Astrocyte (in vitro differentiated cells and primary cell): ENCODE measurements at places on chromosomes 13 and 19. TPM values are rescaled to one million over a fixed set of nuclear protein-coding genes. Genes with fewer than 3 reads are reported as not detected.

DNA sequence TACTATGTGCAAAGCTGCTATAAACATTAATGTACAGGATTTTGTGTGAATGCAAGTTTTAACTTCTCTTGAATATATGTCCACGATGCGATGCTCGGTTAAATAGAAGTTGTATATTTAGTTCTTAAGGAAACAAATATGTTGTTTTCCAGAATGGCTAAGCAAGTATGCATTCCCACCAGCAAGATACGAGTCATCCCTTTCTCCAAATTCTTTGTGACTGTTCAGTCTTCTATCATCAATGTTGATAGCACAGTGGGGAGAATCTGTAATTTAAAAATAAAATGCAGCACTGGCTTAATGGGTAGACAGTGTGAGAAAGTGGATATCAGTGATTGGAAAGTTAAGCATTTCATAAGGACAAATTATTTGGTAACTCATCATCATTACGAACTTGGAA, 1340.8 kb downstream of the PCDH9 start:
- no peak overlapping the region for H3K4me3 ChIP-seq
- no peak for DNase-seq
- no peaks in the 10 kb centered on the region for H3K4me1 ChIP-seq
- no peaks in the 10 kb centered on the region for H3K36me3 ChIP-seq
- H3K27ac ChIP-seq = no peak overlapping the region

DNA sequence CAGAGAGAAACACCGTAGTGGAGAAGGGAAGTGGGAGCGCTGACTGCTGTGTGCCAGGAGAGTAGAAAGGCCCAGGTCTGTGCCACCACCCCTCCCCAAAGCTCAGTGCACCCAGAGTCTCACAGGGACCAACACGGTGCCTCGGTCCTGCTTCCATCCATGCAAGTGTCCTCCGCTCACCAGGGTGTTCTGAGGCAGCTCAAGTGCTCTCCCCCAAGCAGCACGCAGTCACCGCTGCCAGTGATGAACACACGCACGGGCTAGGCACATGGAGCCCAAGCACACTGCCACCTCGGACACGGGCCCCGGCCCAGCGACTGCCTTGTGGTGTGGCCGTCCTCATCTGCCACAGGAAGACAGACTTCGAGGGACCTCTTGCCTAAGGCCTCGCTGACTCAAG, 10.5 kb downstream of the POP4 start:
- peaks cover 4% of the 10 kb centered on the region for H3K4me1 ChIP-seq
- H3K27ac ChIP-seq = no peak overlapping the region
- no peak overlapping the region for H3K4me3 ChIP-seq
- no peak for DNase-seq
- H3K27me3 ChIP-seq = no peaks in the 10 kb centered on the region
- peaks cover 24% of the 10 kb centered on the region for H3K36me3 ChIP-seq

The ANKLE1 gene
- 1.0 and 1.8 TPM in 2 replicates for total RNA-seq

GRCh38 chr13:46378411-46378810, 8.6 kb downstream of the RUBCNL start:
- no peak overlapping the region for H3K27ac ChIP-seq
- no peaks in the 10 kb centered on the region for H3K4me1 ChIP-seq
- H3K36me3 ChIP-seq = no peaks in the 10 kb centered on the region
- no peak overlapping the region for H3K4me3 ChIP-seq
- H3K27me3 ChIP-seq = peaks cover 3% of the 10 kb centered on the region

The CPAMD8 gene
- 1.4 and 1.9 TPM in 2 replicates for total RNA-seq

DNA sequence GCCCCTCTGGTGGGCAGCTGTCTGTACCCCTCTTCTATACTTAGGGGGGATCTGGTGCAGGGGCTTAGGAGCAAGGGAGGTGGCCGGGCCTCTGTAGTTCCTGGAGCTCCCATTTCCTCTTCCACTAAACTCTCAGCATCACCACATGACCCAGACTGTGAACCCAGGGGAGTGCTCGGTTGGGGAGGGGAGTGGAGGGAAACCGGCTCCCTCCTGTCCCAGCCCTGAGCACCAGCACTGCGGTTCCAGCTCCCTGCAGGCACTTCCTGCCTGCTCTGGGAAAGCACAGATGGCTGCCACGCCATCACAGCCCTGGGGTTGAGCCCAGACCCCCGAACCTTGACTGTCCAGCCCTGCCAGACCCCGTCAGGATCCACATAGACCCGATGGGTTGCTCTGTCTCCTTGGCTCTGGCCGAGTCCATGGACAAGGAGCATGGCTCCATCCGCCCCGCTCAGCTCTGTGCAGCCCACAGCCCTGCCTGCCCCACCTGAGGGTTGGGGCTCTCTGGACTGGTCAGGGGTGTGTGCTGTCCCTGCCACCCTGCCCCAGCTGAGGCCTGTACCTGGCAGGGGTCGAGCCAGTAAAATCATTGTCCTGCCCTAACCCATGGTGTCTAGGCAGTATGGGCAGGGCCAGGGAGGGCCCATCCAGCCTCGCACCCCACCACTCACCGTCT, 36.0 kb upstream of the SLC7A10 start:
- no peak overlapping the region for H3K27ac ChIP-seq
- H3K36me3 ChIP-seq = no peaks in the 10 kb centered on the region
- no peak for DNase-seq
- peaks cover 2% of the 10 kb centered on the region for H3K27me3 ChIP-seq
- H3K4me1 ChIP-seq = no peaks in the 10 kb centered on the region
- no peak overlapping the region for H3K4me3 ChIP-seq

The SLC44A2 gene
- 91.6 and 94.5 TPM in 2 replicates for total RNA-seq

DNA sequence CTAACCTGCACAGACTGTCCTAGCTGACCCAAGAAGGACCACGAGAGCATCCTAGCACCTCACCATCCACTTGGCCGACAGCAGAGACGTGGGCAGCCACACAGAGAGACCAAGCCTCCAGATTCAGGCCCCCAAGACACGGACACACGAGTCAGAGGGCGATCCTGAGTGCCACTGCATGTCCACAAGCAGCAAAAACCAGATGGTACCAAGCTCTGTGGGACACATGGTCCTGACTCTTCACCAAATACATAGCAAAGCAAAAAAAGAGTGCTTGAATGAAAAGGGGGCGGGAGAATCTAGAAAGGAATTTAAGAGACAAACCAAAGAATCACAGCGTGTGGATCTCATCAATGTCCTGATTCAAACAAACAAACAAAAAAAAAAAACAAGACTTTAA, 45.2 kb downstream of the MLLT1 start:
- H3K27me3 ChIP-seq = no peaks in the 10 kb centered on the region
- DNase-seq = no peak
- H3K4me3 ChIP-seq = no peak overlapping the region

- peak overlapping the region; percentile 58 for H3K4me3 ChIP-seq
- peaks cover 5% of the 10 kb centered on the region for H3K36me3 ChIP-seq
- H3K27ac ChIP-seq = peak overlapping the region; percentile 49
- peaks cover 4% of the 10 kb centered on the region for H3K4me1 ChIP-seq
- no peaks in the 10 kb centered on the region for H3K27me3 ChIP-seq
These were observed 658 bp downstream of the CLPP start for GRCh38 chr19:6362027-6362350.

GRCh38 chr13:33968520-33969507, 150.9 kb downstream of the RFC3 start:
- no peak for DNase-seq
- H3K4me1 ChIP-seq = no peaks in the 10 kb centered on the region
- H3K36me3 ChIP-seq = no peaks in the 10 kb centered on the region
- no peaks in the 10 kb centered on the region for H3K27me3 ChIP-seq
- no peak overlapping the region for H3K4me3 ChIP-seq

The TYROBP gene
- total RNA-seq = not detected in 2 replicates

The SLITRK5 gene
- 2.0 and 2.1 TPM in 2 replicates for total RNA-seq

The FXYD3 gene
- total RNA-seq = not detected in 2 replicates

DNA sequence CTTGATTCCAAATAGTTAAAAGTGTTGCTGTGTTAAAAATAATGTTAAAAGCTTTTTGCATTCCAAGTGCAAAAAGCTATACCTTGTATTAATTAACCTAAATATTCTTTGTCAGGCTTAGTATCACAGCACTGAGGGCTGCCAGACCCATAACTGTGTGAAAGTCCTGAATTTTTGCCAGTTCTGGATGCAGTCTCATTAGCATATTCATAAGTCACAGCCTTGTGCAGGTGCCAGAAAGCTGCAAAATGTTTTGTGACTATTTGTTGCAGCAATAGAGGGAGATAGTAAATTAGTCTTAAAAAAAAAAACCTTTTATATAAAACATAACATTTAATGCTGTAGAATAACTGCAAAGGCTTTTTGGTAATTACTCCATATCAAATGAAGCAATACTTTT, 56.6 kb downstream of the SLITRK1 start:
- H3K27me3 ChIP-seq = no peaks in the 10 kb centered on the region
- H3K36me3 ChIP-seq = no peaks in the 10 kb centered on the region
- no peak overlapping the region for H3K27ac ChIP-seq
- no peak overlapping the region for H3K4me3 ChIP-seq
- peak; percentile 12 for DNase-seq

GRCh38 chr19:29805031-29805965, 6.5 kb upstream of the CCNE1 start:
- no peak overlapping the region for H3K27ac ChIP-seq
- H3K4me3 ChIP-seq = no peak overlapping the region
- no peaks in the 10 kb centered on the region for H3K4me1 ChIP-seq

GRCh38 chr13:23323946-23324709, 109.4 kb downstream of the SACS start:
- H3K4me3 ChIP-seq = no peak overlapping the region
- H3K4me1 ChIP-seq = peaks cover 52% of the 10 kb centered on the region
- peak overlapping the region; percentile 99 for H3K27ac ChIP-seq
- no peaks in the 10 kb centered on the region for H3K27me3 ChIP-seq
- DNase-seq = peak; percentile 47

- H3K27me3 ChIP-seq = no peaks in the 10 kb centered on the region
- no peak overlapping the region for H3K4me3 ChIP-seq
- DNase-seq = peak; percentile 67
- H3K27ac ChIP-seq = peak overlapping the region; percentile 6
- H3K36me3 ChIP-seq = no peaks in the 10 kb centered on the region
- H3K4me1 ChIP-seq = peaks cover 58% of the 10 kb centered on the region
These were observed 29.1 kb downstream of the SHISA2 start for GRCh38 chr13:26022538-26023292.

The NXNL1 gene
- total RNA-seq = not detected in 2 replicates
